ENCODE measurements at places on chromosomes 1 and 21.

- no peak for DNase-seq
Observed at GRCh38 chr21:32747396-32747795, 19.6 kb upstream of the SYNJ1 start.

DNA sequence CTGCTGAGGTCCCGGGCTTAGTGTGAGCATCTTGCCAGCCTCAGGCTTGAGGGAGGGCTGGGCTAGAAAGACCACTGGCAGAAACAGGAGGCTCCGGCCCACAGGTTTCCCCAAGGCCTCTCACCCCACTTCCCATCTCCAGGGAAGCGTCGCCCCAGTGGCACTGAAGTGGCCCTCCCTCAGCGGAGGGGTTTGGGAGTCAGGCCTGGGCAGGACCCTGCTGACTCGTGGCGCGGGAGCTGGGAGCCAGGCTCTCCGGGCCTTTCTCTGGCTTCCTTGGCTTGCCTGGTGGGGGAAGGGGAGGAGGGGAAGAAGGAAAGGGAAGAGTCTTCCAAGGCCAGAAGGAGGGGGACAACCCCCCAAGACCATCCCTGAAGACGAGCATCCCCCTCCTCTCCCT is 7.2 kb upstream of the HTR6 start:
- DNase-seq, result no peak

- DNase-seq, result no peak
Observed at GRCh38 chr1:220974431-220974830, 95.2 kb downstream of the HLX start.

GRCh38 chr1:67773462-67773861 is 59.8 kb downstream of the GNG12 start:
- DNase-seq, result no peak

DNA sequence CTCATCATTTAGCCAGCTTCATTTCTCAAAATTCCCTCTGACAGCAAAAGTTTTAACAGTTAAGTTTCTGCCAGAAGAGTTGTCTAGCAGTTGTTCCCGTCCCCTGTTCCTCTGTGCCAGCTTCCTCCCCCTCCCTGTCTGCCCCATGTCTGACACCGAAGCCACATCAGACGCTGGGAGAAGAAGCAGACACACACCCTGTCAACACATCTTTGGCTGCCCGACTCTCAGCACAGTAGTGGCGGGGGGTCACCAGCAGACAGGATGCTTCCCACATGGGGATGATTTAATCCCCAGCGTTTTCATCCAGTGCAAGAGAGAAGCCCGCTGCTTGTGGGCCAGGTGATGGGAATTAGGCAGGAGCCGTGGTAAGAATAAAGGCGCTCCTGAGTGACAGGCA is 379.4 kb upstream of the RUNX1 start:
- peak; percentile 78 for DNase-seq

DNA sequence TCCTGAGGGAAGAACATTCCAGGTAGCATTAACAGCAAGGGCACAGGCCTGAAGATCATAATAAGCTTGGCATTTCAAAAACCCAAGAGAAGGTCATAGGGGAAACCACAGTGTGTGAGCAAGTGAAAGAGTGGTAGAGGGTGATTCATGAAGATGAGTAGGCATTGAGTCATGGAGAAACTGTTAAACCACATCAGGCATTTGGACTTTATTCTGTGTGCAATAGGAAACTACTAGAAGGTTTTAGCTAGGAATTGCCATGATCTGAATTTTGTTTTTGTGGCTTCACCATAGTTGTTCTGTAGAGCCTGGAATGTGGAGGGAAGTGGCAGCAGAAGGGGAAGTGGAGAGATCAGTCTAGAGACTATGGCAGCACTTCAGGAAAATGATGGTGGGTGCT is 359.0 kb upstream of the PTBP2 start:
- no peak for DNase-seq

Measured in CD4-positive, alpha-beta T cell treated with Interleukin-17A for 4 hours (primary cell).